T-helper 9 cell (primary cell): ENCODE measurements at places on chromosomes 13 and 19.

- no peak for DNase-seq
Measured at GRCh38 chr19:45920458-45920857, 5.9 kb upstream of the NANOS2 start.

- peak; percentile 94 for DNase-seq
Measured at GRCh38 chr19:8412783-8413628, at the start of gene MARCHF2. Gene MARCHF2 (plus strand): TSS chr19:8413305. CDS start chr19:8421841, 8,536 bp downstream.

DNA sequence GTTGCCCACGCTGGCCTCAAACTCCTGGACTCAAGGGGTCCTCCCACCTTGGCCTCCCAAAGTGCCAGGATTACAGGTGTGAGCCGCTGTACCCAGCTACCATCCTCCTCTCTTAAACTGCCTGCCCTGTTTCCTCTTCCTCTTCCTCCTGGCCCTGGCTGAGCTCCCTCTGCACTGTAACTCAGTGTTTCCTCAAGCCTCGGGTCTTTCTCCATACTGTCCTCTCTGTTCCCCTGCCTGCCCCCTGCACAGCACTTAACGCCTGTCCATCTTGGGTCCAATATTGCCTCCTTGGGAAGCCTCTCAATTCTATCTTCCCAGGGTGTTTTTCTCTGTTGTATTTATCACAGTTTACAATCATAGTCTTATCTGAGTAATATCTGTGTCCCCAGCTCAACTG, 6.1 kb downstream of the LIPE start:
- DNase-seq: no peak

- no peak for DNase-seq
Measured at GRCh38 chr13:98144801-98145350, 2.0 kb downstream of the FARP1 start.

DNA sequence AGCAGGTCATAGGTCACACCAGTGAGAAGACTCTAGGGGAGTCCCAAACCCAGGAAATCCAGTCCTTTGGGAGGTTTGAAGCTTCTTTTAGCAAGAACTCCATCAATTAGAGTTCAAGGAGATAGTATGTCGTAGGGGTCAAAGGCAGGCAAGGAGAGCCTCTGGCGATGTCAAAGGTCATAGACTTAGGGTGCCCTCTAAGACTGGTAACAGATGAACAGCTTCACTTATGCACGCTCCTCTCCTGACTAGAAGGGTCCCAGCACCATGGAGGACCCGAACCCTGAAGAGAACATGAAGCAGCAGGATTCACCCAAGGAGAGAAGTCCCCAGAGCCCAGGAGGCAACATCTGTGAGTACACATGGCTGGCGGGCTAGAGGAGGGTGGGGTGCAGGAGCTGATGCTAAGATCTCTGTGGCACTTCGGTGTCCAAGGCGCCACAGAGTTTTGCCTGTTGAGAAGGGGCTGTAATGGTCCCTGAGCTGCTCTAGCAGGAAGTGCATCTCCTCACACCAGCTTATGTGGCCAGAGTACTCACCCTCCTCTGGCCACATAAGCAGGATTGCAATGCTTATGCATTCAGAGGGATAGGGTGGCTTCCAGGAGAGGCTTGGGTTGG, 557 bp downstream of the ZNF576 start:
- no peak for DNase-seq

- no peak for DNase-seq
Measured at GRCh38 chr13:44605275-44605674, 29.1 kb upstream of the TSC22D1 start.

- DNase-seq: no peak
Measured at GRCh38 chr13:113764793-113765563, 6.0 kb downstream of the TMEM255B start.

- DNase-seq: no peak
Measured at GRCh38 chr13:55570371-55570770, 1570.3 kb upstream of the PRR20A start.

DNA sequence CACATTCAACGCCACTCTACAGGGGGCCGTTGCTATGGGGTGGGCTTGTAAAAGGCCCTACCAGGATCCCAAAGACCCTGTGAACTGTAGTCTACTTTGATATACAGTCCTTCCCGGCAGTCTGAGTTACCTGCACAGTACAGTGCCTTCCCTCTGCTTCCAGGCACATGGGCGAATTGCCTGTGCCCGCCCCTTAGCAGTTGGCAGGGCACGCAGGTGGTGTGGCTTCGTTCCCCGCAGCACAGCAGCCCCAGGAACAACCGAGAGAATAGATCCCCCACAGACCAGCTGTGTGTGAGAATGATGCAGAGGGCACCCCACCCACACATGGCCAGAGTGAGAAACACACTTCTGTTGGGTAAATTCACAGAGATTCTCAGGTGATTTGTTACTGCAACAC, 60.6 kb downstream of the MRPL57 start:
- no peak for DNase-seq

DNA sequence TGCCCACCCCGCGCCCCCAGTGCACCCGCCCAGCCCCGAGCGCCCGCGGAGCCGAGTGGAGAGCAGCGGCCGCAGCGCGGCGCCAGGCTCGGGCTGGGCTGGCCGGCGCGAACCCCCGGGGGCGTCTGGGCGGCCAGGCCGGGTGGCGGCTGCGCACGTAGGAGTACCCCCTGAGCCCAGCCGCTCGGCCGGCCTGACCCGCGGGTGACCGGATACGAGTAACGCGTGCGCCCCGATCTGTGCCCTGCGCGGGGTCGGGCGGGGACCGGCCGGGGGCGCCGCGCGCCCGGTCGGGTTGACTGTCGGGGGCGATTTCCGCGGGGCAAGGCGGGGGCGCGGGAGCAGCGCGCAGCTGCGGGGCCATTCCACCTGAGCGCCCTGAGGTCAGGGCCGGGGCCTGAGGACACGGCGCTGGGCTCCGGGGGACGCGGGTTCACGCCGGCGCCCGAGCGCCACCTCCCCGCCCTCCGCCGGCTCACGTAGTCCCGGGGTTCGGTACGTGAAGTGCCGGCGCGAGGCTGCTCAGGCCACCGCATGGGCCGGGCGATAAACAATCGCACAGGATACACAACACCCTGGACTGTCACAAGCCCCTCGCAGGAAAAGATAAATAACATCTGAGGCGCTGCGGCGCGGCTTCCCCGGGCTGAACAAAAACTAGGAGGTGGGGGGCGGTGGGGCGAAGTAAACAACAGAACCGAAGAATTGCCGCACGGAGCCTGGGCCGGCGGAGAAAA, 37.6 kb upstream of the FLT1 start:
- no peak for DNase-seq

- DNase-seq: no peak
Measured at GRCh38 chr19:22783651-22784410, at the start of gene ZNF99. Gene ZNF99 (minus strand): TSS chr19:22784151. CDS start chr19:22784016, 135 bp downstream.

GRCh38 chr19:5495792-5496191, 40.6 kb downstream of the ZNRF4 start:
- no peak for DNase-seq

- DNase-seq: no peak
Measured at GRCh38 chr19:51089786-51090185, 7.1 kb upstream of the KLK14 start.

GRCh38 chr13:69373747-69374425, 733.7 kb upstream of the ATXN8OS start:
- no peak for DNase-seq

DNA sequence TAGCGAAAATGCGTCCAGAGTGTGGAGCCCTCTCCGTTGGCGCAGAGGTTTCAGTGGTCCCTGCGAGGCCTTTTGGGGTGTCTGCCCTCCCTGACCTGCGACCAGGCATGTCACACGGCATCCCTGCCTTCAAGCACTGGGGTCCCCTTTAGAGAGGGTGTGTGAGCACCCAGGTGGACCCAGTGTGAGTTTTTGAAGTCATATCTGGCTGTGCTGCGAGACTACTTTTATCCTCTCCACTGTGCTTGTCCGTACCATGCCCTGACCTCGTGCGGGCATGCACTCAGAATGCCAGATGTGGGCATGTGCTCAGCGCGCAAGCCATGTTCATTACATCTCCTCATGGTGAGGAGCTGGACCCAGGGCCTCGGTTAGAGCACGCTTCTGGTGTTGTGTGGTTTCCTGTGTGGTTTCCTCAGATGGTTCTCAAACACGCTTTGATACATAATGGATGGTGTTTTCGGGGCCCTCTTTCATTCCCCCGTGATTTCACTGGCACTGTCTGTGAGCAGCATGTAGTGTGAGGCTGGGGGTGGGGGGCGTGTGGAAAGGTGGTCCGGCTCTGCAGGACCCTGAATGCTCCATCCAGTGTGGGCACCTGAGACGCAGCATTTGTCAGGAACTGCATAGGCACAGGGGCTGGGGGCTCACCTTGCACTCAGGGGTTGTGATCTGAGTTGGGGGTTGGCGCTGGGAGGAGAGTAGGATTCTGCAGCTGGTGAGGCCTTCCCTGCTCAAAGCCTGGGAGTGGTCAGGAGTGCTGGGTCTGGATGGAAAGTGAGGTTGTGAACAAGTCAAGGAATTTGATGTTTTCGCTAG, 2.3 kb downstream of the TFDP1 start:
- DNase-seq: no peak

GRCh38 chr13:43761616-43762315, 25.0 kb downstream of the ENOX1 start:
- DNase-seq: no peak

- no peak for DNase-seq
Measured at GRCh38 chr13:27794921-27795717, 2.8 kb downstream of the GSX1 start.

DNA sequence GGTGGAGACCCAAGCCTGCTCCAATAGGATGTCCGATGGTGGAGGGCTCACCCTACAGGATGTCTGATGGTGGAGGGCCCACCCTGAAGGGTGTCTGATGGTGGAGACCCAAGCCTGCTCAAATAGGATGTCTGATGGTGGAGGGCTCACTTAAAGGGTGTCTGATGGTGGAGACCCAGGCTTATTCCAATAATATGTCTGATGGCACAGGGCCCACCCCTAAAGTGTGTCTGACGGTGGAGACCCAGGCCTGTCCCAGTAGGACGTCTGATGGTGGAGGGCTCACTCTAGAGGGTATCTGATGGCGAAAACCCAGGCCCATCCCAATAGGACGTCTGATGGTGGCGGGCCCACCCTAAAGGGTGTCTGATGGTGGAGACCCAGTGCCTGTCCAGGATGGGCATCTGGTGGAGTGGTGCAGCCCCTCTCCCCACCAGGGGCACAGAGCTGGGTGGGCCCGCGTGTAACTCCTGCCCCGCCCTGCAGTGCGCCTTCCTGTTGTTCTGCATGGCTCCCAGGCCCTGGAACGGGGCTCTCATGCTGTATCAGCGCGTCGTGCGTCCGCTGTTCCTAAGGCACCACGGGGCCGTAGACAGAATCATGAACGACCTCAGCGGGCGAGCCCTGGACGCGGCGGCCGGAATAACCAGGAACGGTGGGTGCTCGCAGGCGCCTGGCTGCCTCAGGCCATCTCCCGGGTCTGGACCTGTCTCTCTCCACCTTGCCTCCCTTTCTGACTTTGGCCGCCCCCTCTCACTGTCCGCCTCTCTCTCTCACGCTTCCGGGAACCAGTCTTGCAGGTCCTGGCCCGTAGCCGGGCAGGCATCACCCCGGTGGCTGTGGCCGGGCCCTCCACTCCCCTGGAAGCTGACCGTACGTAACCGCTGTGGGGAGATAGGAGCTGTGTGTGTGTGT, 5.1 kb downstream of the REEP6 start:
- no peak for DNase-seq

GRCh38 chr19:33054623-33055022, 10.1 kb downstream of the RHPN2 start:
- DNase-seq: no peak

DNA sequence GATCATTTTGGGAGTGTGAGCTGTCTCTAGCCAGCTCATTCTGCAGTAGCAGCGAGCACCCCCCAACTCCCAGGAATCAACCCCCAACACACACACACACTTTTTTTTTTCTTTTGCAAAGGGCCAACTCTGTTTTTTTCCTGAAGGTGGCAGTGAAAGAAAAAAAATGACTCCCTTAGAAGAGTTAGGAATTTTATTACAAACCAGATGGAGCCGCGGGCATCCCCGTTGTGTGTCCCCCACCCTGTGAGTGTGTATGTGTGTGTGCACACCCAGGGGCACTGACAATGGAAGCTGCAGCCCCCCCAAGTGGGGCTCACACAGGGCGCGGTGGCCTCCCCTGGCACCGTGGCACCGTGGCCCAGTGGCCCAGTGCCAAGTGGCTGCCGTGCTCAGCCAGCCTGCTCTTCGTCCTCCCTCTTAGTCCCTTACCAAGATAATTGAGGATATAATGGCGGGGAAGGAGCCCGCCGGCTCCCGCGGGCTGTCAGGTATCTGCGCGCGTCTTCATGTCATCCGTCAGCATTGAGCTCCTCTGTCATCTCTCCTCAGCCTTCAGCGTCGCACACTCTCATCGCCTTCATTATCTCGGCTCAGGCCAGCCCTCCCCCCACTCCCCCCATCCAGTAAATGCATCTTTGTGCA, 314.1 kb downstream of the ZNF536 start:
- DNase-seq: no peak

GRCh38 chr19:30447553-30447870, 75.3 kb downstream of the ZNF536 start:
- DNase-seq: no peak

DNA sequence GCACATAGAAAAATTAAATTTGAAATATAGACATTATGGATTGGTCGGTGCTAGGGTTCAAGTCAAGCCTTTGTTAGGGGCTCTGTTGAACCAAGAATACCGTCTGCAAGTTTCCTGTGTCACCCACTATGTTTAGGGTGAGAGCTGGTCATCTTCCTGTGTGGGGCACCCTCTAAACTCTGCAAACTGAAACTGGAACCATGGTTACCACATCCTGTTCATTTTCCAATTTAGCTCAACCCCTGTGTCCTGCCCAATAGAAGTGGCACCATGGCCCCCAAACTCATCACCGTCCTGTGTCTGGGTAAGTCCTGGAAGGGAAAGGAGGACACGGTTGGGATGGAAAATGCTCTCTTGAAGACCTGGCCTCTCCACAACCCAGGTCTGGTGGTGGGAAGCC, 29.9 kb downstream of the LAIR2 start:
- no peak for DNase-seq

DNA sequence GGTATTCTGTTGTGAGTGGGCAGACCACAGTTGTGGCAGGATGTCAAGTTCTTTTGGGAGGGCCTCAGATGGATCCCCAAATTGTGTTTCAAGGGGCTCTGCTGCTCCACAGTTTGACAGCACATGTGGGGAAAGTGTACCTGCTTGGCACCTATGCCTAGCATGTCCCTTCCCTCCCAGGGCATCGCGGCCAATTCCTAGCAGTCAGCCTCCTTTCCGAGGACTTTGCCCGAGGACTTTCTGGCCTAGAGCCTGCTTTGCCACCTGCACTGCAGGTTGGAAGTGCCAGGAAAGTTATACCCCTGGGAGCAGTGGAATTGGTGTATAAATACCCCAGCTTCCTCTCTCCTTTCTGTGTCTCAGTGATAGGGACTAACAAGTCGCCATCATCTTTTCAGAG, 11.9 kb upstream of the GPR12 start:
- no peak for DNase-seq

DNA sequence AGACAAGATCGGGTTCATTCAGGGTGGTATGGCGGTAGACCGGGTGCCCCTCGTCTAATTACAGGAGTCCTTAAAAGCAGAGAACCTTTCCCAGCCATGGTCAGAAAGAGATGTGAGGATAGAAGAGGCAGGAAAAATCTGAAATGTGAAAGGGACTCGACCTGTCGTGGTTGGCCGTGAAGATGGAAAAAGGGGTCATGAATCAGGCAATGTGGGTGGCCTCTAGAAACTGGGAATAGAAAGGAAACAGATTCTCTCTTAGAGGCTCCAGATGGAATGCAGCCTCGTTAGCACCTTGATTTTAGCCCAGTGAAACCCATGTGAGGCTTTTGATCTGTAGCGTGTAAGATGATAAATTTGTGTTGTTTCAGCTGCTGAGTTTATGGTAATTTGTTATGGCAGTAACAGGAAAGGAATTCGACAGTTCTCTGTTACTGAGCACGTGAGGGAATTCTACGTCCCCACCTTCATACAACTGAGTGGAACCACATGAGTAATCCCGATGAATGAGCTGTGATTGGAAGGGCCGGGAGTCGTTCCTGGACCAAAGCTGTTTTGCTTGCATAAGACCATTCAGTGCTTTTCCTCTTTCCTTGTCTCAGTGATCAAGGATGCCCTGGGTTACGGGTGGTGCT, 11.0 kb upstream of the CA11 start:
- no peak for DNase-seq
